HT1080 (cell line): ENCODE measurements at places on chromosomes 7 and 10. TPM values are rescaled to one million over a fixed set of nuclear protein-coding genes. Genes with fewer than 3 reads are reported as not detected.

SEC61A2 gene
- 2.9 and 4.9 TPM in 2 replicates for total RNA-seq

PMS2 gene
- 16.0 and 17.3 TPM in 2 replicates for total RNA-seq

AGMO gene
- total RNA-seq = not detected in 2 replicates

CYP3A5 gene
- total RNA-seq = 0.18 and 0.57 TPM in 2 replicates

SYCE1 gene
- total RNA-seq = 2.6 and 3.7 TPM in 2 replicates

SLC18A3 gene
- total RNA-seq = not detected in 2 replicates

PRF1 gene
- total RNA-seq = not detected in 2 replicates

HHEX gene
- total RNA-seq = 2.6 and 2.7 TPM in 2 replicates

WNT8B gene
- total RNA-seq = not detected in 2 replicates

CLDN3 gene
- not detected in 2 replicates for total RNA-seq

ATG9B gene
- total RNA-seq = not detected in 2 replicates

GRM3 gene
- total RNA-seq = not detected in 2 replicates

AGR3 gene
- total RNA-seq = not detected in 2 replicates

LBX1 gene
- not detected in 2 replicates for total RNA-seq

SLC29A4 gene
- 1.1 and 1.6 TPM in 2 replicates for total RNA-seq

CFAP58 gene
- total RNA-seq = 0.58 and 1.8 TPM in 2 replicates

SPAM1 gene
- total RNA-seq = not detected in 2 replicates

ENTPD1 gene
- total RNA-seq = not detected in 2 replicates
